ENCODE measurements at places on chromosomes 2 and 18. TPM values are rescaled to one million over a fixed set of nuclear protein-coding genes. Genes with fewer than 3 reads are reported as not detected.

GRCh38 chr2:106115250-106115649 lies 78.9 kb downstream of the UXS1 start:
- no peak for DNase-seq

DNA sequence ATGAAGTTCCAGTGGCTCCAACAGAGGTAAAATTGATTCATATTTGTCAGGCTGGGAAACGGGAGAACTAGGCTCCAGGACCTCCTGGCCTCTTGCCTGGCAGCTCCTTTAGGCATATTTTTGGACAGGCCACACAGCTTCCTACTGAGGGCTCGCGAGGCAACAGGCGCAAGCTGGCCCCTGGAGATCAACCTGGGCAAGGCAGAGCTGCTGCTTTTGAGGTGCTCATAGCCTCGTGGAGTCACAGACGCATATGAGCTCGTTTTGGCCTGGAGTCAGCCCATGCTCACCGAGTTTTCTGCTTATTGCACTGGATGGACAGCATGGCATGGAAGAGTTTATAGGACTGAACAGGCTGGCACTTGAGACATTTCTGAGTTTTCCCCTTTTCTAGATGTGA lies 97.7 kb downstream of the CAPN13 start:
- no peak for DNase-seq

GRCh38 chr2:218266316-218266979 lies 3.5 kb downstream of the AAMP start:
- no peak for DNase-seq

- DNase-seq, result no peak
Observed at GRCh38 chr2:140797718-140798117, 1333.1 kb downstream of the LRP1B start.

GRCh38 chr2:68987021-68987503 lies 12.6 kb downstream of the GKN1 start:
- DNase-seq, result no peak

DNA sequence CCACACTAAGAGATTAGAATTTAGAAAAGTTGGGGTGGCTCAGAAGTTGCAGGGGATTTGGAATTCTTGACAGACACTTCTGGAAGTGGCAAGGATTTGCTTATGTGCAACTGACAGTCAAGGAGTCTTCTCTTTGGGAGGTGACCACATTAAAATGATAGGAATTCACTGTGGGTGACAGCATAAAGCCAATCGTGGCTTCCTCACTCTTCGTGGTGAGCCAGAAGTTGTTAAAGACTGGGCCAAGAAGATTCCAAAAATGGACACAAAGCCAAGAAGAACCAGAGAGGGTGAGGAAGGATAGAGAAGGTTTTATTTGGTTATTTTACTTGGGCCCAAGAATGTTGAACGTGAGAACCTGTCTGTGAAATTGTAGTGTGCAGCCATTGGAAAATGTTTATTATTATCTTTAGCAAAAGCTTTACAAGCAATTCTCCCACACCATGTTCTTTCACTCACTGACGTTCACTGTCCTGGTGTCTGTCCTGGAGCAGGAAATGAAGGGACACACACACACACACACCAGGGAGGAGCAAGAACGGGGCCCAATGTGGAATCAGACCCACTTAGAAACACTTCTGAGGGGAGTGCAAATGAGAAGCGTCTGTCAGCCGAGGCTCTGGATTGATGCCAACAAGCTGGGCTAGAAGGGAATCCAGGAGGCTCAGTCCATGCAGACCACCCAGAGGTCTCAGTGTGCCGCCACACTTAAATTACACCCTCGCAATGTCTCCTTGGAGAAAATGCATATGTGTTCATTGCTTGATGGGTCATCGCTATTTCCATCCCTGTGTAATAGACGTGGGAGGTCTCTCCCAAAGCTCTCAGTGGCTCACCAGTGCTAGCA lies 37.2 kb downstream of the STEAP3 start:
- no peak for DNase-seq

DNA sequence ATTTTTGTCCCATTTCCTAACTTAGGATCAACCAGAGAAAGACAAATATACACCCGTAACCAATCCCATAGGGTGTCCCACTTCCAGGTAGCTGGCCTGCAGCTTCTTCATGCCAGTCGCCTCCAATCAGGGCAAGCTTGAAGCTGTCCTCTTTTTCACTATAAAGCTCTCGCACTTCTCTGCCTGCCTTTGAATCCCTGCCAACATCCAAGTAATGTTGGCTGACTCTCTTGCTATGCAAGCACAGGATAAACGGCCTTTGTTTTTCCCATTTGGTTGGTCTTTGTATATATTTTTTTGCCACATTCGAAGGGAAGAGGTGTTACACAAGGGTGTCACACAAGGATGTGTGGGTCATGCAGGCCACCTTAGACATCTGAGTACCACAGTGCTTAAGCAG lies 388.8 kb downstream of the CBLN2 start:
- no peak for DNase-seq

The ALPG gene
- polyA plus RNA-seq, result not detected

The DLX2 gene
- not detected for polyA plus RNA-seq

The CPO gene
- 0.30 TPM for polyA plus RNA-seq

The GPR35 gene
- polyA plus RNA-seq, result 1.3 TPM

The IL1F10 gene
- not detected for polyA plus RNA-seq

The GKN1 gene
- not detected for polyA plus RNA-seq
